ENCODE measurements at places on chromosomes 7 and 10. TPM values are rescaled to one million over a fixed set of nuclear protein-coding genes. Genes with fewer than 3 reads are reported as not detected.

GRCh38 chr10:88111294-88111693, 247.9 kb downstream of the PTEN start:
- no peak for DNase-seq

GRCh38 chr10:121337427-121337826, 260.8 kb downstream of the FGFR2 start:
- no peak for DNase-seq

- DNase-seq: peak; percentile 59
These were observed 103.9 kb downstream of the TNS3 start for GRCh38 chr7:47478017-47478344.

- no peak for DNase-seq
These were observed 181.7 kb downstream of the PLXNA4 start for GRCh38 chr7:132394283-132395198.

DNA sequence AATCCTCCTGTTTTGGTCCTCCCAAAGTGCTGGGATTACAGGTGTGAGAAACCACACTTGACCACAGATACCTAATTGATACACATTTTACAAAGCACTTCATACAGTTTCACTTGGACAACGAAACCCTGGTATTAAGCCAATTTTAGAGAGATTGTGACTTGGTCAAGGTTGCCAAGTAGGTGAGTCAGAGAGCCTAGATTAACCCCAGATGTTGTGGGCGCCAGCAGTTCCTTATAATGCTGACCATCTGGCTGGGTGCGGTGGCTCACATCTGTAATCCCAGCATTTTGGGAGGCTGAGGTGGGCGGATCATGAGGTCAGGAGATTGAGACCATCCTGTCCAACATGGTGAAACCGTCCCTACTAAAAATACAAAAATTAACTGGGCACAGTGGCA, 4.9 kb upstream of the PHKG1 start:
- DNase-seq: peak; percentile 89

GRCh38 chr7:77335581-77335980, 80.6 kb downstream of the GSAP start:
- DNase-seq: no peak

DNA sequence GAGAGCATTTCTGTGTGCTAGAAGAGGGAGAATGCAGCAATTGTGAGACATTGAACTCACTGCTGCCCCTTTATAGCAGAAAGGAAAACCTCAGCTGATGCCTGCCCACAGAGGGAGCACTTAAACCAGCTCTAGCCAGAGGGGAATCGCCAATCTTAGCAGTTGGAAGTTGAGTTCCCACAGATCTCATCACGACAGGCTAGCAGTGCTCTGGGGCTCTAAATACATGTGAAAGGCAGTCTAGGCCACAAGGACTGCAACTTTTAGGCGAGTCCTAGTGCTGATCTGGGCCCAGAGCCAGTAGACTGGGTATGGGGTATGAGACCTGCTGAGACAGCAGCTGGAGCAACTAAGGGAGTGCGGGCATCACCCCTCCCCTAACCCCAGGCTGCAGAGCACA, 25.2 kb upstream of the PRR15 start:
- DNase-seq: no peak

DNA sequence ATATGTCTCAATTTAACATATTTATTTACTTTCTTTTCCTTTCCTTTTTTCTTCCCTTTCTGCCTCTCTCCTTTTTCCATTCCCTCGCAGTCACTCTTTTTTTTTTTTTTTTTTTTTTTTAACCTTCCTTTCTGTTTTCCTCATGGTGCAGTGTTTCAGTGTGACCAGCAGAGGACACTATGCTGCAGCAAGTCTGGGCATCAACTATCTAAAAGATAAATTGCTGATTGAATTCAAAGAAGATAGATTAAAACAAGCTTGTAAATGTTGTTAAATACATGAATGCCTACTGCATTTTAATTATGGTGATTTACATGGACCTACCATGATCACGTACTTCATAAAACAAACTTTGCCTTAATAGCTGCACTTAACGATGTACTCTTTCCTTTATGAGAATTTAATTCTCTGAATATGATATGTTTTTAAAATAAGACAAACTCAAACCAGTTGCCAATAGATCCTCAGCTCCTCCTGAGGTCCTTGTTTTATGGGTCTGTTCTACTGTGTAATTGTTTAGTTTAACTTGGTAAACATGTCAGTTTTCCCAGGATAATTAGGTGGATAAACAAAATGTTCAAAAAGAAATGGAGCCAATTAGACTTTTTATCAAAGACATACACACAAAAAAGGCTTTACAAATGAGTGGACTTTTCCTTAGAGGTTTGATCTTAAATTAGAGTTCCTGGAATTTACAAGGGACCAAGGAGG, 101.0 kb upstream of the AGR3 start:
- DNase-seq: peak; percentile 67

DNA sequence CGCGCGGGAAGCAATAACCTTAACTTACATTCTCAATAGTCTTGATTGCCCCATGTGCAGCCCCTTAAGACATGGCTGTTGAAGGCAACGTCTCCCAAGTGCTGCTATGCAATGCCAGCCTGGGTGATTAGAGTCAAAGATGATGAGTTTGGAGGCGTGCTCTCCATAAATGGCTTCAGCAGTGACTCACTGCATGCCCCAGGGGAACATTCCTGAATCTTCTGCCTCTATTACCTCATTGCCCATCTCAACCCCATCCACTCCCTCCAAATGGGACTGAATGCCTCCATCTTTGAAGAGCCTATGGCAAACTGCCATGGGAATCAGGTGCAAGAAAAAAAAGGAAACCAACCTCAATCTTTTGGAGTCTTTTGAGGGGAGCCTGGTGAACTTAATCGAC, 282.8 kb downstream of the SNX10 start:
- no peak for DNase-seq

DNA sequence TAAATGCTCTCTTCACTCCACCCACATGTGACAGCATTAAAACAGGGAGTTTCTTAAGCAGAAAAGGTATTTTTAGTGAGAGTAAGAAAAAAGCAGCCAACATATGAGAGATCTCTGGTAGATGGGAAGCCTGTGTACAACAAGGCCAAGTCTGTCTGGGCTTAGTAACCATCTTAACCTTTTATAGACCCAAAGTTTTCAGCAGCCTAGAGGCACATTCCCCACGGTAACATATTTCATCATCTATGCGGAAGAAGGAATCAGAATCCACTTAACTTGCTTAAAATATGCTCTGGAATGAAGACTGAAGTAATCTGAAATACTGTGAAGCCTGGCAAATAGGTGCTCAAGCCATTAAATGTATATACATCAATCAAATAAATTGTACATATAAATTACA, 127.8 kb downstream of the RAPGEF5 start:
- DNase-seq: no peak

- peak; percentile 54 for DNase-seq
These were observed 41.4 kb downstream of the CAMK1D start for GRCh38 chr10:12390733-12391132.

- no peak for DNase-seq
These were observed 527.1 kb upstream of the CELF2 start for GRCh38 chr10:10490581-10490980.

GRCh38 chr7:34163956-34164355, 258.6 kb downstream of the BMPER start:
- DNase-seq: no peak

DNA sequence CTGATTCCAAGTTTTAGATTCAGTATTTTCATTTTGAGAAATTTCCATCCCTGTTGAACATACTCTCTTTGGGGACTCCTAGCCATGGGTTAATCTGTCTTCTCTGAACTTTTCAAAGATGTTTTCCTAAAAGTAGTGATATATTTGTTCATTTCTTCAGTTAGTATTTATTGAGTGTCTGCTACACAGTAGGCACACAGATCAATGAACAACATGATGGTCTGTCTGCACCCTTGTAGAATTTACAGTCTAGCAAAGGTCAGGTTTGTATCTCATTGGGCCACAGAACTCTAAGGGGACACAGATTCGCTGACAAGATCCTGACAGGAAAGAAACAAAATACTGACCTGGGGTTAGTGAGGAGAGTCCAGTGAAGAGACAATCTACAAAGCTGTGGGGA, 42.2 kb upstream of the PAPSS2 start:
- DNase-seq: no peak

GRCh38 chr7:51019191-51019844, 236.6 kb upstream of the GRB10 start:
- DNase-seq: peak; percentile 51

DNA sequence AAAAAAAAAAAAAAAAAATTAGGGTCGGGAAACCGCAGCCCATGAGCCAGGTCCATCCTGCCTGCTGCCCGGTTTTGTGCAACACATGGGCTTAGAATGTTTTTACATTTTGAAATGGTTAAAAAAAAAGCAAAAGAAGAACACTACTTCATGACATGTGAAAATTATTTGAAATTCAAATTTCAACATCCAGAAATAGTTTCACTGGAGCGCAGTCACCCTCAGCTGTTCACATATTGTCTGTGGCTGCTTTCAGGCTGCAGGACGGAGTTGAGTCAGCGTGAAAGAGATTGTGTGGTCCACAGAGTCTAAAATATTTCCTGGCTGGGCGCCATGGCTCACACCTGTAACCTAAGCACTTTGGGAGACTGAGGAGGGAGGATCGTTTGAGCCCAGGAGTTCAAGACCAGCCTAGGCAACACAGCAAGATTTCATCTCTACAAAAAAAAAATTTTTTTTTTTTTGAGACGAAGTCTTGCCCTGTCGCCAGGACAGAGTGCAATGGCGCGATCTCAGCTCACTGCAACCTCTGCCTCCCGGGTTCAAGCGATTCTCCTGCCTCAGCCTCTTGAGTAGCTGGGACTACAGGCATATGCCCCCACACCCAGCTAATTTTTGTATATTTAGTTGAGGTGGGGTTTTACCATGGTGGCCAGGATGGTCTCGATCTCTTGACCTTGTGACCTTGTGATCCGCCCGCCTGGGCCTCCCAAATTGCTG, 63.9 kb upstream of the ECHDC3 start:
- DNase-seq: no peak

GRCh38 chr10:24645784-24646183, 77.9 kb downstream of the ARHGAP21 start:
- DNase-seq: peak; percentile 37

GRCh38 chr7:1922071-1922869, 252.2 kb downstream of the ELFN1 start:
- DNase-seq: peak; percentile 17

Gene SLC26A3
- total RNA-seq: not detected

Gene AKR1C1
- total RNA-seq: 5.0 TPM

Gene SDK1
- 1.6 TPM for total RNA-seq

Gene LLCFC1
- total RNA-seq: not detected
